ENCODE measurements at places on chromosomes 2 and 18.

- no peak for DNase-seq
These were observed 67.2 kb upstream of the NABP1 start for GRCh38 chr2:191610756-191611155.

DNA sequence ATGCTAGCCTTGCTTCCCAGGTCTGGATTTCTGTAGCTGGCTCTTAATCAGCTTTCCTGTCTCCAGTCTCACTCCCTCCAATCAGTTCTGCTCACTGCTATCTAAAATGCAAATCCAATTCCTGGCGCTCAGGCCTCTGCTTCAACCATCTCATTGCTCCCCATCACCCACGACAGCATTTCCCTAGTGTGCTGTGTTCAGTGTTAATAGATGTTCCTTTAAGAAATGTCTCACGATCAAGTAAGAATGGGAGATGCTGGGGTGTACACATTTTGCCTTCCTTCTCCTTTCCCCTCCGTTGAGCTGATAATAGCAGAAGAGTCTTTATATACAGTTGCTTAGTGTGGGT is 1.6 kb upstream of the PUM2 start:
- DNase-seq: no peak

GRCh38 chr2:152386266-152386665 is 51.3 kb downstream of the FMNL2 start:
- no peak for DNase-seq

DNA sequence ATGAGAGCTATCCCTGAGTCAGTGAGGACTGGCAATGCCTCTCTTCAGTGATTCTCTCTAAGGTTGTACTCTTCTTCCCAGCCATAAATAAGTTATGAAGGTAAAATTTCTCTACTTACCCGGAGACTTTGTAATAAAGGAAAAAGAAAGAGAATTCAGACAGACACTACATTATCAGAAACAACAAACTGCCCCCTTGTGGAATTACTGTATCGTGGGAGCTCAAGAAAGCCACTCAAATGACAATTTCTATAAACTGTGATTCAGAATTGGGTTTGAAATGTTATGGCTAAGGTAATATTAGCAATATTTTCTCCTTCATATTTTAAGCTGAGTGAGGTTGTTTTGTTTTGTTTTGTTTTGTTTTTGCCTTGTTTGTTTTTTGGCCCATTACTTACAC is 155.8 kb upstream of the TANK start:
- no peak for DNase-seq

GRCh38 chr2:159164457-159164911 is 122.0 kb downstream of the WDSUB1 start:
- DNase-seq: no peak
